ENCODE measurements at places on chromosomes 2 and 18.

DNA sequence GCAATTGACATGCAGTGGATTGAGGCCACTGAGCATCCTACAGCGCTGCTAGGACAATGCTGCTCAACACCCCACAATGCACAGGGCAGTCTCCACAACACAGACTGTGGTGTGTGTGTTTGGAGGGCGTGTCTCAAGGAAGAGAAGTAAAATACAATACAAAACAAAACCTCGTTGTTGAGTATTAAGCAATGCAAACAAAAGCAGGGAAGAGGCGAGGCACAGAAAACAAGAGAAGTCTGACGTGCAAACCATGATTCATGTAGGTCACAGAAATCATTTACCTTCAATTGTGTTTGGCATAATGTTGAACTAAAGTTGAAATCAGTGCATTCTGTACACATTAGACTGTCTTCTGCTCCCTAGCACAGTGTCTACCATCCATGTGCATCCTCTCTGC is 260.9 kb downstream of the PHLPP1 start:
- H3K4me1 ChIP-seq, result no peaks in the 10 kb centered on the region
- peaks cover 24% of the 10 kb centered on the region for H3K36me3 ChIP-seq
- H3K4me3 ChIP-seq, result no peak overlapping the region
- H3K27me3 ChIP-seq, result no peaks in the 10 kb centered on the region
- no peak for DNase-seq

- H3K4me1 ChIP-seq, result peaks cover 19% of the 10 kb centered on the region
- H3K27ac ChIP-seq, result no peak overlapping the region
- no peaks in the 10 kb centered on the region for H3K27me3 ChIP-seq
- no peak for DNase-seq
- H3K36me3 ChIP-seq, result no peaks in the 10 kb centered on the region
Measured at GRCh38 chr2:97966545-97967215, 29.1 kb downstream of the TMEM131 start.

DNA sequence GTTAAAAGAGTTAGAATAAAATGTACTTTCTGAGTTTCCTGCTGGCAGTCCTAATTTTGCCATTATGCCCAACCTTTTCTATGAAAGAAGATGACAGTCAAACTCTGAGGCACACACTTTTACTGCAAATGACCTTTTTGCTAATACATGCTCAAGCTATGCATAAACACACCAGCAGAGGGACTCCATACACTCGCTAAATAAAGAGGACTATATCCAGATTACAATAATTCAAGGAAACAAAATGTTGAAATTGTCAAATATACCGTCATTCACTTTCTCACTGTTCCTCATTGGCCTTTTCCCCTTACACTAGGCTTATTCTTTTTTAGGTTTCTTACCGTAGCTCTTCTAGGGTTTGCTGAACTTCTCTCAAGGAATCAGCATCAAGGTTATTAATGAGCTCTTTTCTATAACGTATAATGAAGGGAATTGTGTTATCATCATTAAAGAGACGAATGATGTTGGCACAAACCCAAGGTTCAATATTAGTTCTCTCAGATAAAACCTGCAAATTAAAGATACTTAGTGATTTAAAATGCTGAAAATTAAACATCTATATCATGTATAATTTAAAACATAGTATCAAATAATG is 25.7 kb downstream of the SRBD1 start:
- no peaks in the 10 kb centered on the region for H3K27me3 ChIP-seq
- no peak for DNase-seq
- no peak overlapping the region for H3K4me3 ChIP-seq
- no peak overlapping the region for H3K27ac ChIP-seq
- H3K36me3 ChIP-seq, result peaks cover 13% of the 10 kb centered on the region
- no peaks in the 10 kb centered on the region for H3K4me1 ChIP-seq

GRCh38 chr2:8475349-8476031 is 206.4 kb upstream of the ID2 start:
- no peak overlapping the region for H3K27ac ChIP-seq
- no peak overlapping the region for H3K4me3 ChIP-seq
- H3K4me1 ChIP-seq, result no peaks in the 10 kb centered on the region
- DNase-seq, result no peak
- peaks cover 9% of the 10 kb centered on the region for H3K27me3 ChIP-seq

DNA sequence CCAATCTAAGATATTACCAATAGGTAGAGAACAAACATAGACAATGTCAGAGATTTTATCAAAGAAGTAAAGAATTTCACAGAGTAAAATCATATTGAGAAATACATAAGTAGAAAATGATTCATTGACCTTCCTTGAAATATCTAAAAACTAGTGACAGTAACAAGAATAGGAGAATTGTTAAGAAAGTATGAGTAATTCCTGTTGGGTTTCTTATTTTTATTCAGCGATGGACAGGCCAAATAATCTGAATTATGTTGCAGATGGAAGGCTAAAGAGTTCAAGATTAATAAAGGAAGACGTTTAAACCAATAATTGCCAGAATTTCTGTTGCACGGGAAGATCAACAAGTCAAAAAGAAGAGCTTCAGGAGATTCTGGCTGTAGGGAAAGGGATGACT is 163.4 kb upstream of the RASGRP3 start:
- peaks cover 19% of the 10 kb centered on the region for H3K4me1 ChIP-seq
- no peak overlapping the region for H3K27ac ChIP-seq
- H3K27me3 ChIP-seq, result no peaks in the 10 kb centered on the region

DNA sequence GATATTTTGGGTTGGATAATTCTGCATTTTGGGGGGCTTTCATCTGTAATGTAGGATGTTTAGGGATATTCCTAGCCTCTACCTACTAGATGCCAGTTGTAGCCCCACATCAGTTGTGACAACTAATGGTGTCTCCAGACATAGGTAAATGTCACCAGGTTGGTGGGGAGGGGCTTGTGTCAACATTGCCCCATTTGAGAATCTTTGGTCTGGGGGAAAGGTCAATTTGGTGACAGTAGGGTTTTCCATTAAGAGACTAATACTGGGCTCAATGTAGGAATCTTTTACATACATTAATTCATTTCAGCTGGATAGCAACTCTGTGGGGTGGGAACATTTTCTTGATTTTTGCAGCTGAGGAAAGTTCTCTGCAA is 6.6 kb upstream of the AFTPH start:
- peaks cover 60% of the 10 kb centered on the region for H3K27me3 ChIP-seq
- H3K27ac ChIP-seq, result no peak overlapping the region
- no peaks in the 10 kb centered on the region for H3K36me3 ChIP-seq
- no peak overlapping the region for H3K4me3 ChIP-seq
- H3K4me1 ChIP-seq, result no peaks in the 10 kb centered on the region

DNA sequence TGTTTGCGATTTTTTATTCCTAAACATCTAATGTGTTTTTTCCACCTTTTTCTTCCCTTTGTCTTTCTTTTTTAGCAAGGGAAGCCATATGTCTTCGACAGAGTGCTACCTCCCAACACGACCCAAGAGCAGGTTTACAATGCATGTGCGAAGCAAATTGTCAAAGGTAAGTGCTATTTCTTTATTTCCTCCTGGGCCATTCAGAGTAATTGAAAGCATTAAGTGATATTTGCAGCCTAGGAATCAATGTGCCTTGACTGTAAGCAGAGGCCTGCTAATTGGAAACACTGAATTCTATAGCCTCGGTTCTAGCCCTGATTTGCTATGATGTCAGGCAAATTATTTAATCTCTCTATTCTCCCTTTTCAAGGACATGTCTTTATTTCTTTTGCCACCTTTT is 47.0 kb downstream of the KIF5C start:
- H3K4me1 ChIP-seq, result peaks cover 9% of the 10 kb centered on the region
- H3K4me3 ChIP-seq, result no peak overlapping the region
- no peak overlapping the region for H3K27ac ChIP-seq
- H3K36me3 ChIP-seq, result peaks cover 20% of the 10 kb centered on the region
- no peaks in the 10 kb centered on the region for H3K27me3 ChIP-seq
- no peak for DNase-seq

DNA sequence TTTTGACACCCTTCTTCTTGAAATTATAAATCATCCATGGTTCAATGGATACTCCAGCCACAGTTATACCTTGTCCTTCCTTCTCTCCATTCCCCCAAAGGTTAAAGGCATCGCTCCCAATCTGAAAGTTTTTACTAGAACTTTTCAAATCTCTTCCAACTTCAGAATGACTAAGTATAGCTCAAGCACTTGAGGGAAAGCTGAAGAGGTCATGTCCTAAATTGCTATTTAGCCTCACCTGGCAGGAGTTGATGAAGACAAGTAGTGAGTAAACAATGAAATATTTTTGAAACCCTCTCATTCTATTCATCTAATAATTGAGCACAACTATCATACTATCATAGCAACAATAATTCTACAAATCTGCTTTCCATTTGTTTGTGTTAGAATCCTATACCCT is 167.8 kb downstream of the HNMT start:
- peaks cover 21% of the 10 kb centered on the region for H3K27me3 ChIP-seq
- DNase-seq, result no peak
- H3K27ac ChIP-seq, result no peak overlapping the region
- H3K4me1 ChIP-seq, result no peaks in the 10 kb centered on the region

DNA sequence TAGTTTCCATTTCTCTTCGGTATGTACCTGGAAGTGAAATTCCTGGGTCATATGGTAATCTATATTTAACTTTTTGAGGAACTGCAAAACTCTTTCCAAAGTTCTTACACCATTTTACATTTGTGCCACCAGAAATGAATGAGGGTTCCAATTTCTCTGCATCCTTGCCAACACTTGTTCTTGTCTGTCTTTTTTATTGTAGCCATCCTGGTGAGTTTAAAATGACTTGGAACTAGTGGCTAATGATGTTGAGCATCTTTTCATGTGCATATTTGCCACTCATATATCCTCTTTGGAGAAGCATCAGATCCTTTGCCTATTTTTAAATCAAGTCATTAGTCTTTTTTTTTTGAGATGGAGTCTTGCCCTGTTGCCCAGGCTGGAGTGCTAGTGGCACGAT is 59.4 kb downstream of the MALT1 start:
- peaks cover 42% of the 10 kb centered on the region for H3K36me3 ChIP-seq
- H3K27me3 ChIP-seq, result no peaks in the 10 kb centered on the region
- H3K4me3 ChIP-seq, result no peak overlapping the region
- H3K27ac ChIP-seq, result no peak overlapping the region

GRCh38 chr2:238449909-238450417 is 23.2 kb downstream of the ASB1 start:
- peak; percentile 60 for DNase-seq
- H3K4me1 ChIP-seq, result peaks cover 8% of the 10 kb centered on the region
- peaks cover 53% of the 10 kb centered on the region for H3K36me3 ChIP-seq
- no peak overlapping the region for H3K27ac ChIP-seq

- DNase-seq, result no peak
- no peak overlapping the region for H3K4me3 ChIP-seq
- peaks cover 42% of the 10 kb centered on the region for H3K27me3 ChIP-seq
Measured at GRCh38 chr2:88197732-88198131, 27.6 kb downstream of the THNSL2 start.

GRCh38 chr18:49849331-49850217 is 36.2 kb upstream of the ACAA2 start:
- no peaks in the 10 kb centered on the region for H3K36me3 ChIP-seq
- H3K27ac ChIP-seq, result peak overlapping the region; percentile 21
- H3K27me3 ChIP-seq, result no peaks in the 10 kb centered on the region
- no peak overlapping the region for H3K4me3 ChIP-seq

GRCh38 chr18:49936821-49937220 is 123.5 kb upstream of the ACAA2 start:
- H3K27me3 ChIP-seq, result peaks cover 12% of the 10 kb centered on the region
- no peak overlapping the region for H3K27ac ChIP-seq

DNA sequence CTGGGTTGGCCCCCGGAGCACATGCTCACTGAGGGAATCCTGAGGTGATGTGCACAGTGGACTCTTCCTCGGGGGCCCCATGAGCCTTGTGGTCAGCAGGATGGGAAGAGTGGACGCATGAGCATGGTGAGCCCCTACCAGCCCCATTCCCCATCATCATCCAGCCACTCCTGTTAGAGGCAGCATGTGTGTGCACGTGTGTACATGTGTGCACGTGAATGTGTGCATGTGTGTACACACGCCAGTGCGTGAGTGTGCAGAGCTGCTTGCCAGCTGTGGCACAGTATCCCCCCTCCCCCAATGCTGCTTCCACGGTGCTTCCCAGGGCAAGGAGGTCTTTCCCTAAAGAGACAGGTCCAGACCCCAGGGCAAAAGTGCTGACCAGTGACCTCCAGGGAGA is 57.8 kb downstream of the KIF1A start:
- H3K36me3 ChIP-seq, result no peaks in the 10 kb centered on the region
- H3K4me3 ChIP-seq, result no peak overlapping the region
- no peak for DNase-seq
- no peaks in the 10 kb centered on the region for H3K27me3 ChIP-seq
- H3K27ac ChIP-seq, result no peak overlapping the region

GRCh38 chr2:162153608-162154224 is 1.7 kb upstream of the GCG start:
- no peaks in the 10 kb centered on the region for H3K36me3 ChIP-seq
- H3K27me3 ChIP-seq, result peaks cover 25% of the 10 kb centered on the region
- no peak overlapping the region for H3K27ac ChIP-seq
- H3K4me1 ChIP-seq, result peaks cover 9% of the 10 kb centered on the region

- no peaks in the 10 kb centered on the region for H3K27me3 ChIP-seq
- no peak for DNase-seq
- peaks cover 27% of the 10 kb centered on the region for H3K4me1 ChIP-seq
- no peak overlapping the region for H3K4me3 ChIP-seq
- peaks cover 6% of the 10 kb centered on the region for H3K36me3 ChIP-seq
Measured at GRCh38 chr18:44682871-44683221, 2.2 kb downstream of the SETBP1 start.

GRCh38 chr2:55901941-55902340 is 21.6 kb downstream of the EFEMP1 start:
- H3K27ac ChIP-seq, result no peak overlapping the region
- no peak overlapping the region for H3K4me3 ChIP-seq

GRCh38 chr2:17749753-17750438 is 3.7 kb downstream of the SMC6 start:
- H3K4me3 ChIP-seq, result peak overlapping the region; percentile 15
- peak overlapping the region; percentile 29 for H3K27ac ChIP-seq
- peaks cover 23% of the 10 kb centered on the region for H3K4me1 ChIP-seq
- no peak for DNase-seq
- no peaks in the 10 kb centered on the region for H3K27me3 ChIP-seq

DNA sequence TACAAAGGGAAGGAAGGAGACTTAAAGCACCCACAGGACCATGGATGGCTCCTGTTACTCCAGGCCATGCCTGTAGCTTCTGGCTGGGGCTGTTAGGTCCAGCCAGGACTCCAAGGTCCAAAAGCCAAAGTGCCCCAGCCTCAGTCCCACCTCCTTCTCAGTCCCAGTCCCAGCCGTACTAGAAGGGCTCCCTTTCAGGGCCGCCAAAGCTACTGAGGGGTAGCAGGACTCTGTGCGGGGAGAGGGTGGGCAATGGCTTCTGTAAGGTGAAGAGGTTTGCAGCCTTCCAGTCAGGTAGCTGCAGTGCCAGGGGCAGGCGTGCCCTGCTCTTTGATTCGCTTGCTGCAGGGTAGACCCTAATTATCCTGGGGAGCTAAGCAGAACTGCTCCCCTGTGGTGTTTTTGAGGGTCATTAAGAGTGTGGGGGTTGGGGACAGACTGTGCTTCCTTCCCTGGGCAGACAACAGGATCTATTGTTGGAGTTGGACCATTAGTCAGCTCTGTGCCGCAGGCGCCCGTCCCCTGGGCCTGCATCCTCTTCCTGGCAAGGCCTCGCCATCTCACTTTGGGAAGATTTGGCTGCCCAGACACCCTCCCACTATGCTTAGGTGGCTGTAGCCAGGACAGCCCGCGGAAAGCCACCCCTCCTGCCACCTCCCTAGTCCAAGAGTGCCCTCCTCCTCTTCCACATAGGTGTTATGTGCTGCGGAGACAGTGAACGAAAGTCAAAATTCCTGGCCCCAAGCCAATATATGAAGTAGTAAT is 118.8 kb downstream of the ZBTB7C start:
- no peak overlapping the region for H3K27ac ChIP-seq
- H3K4me1 ChIP-seq, result peaks cover 4% of the 10 kb centered on the region
- peaks cover 18% of the 10 kb centered on the region for H3K27me3 ChIP-seq
- peak; percentile 70 for DNase-seq

Data from osteocyte (in vitro differentiated cells).